T-helper 1 cell (primary cell): ENCODE measurements at places on chromosomes 5 and 9.

- DNase-seq, result no peak
Observed at GRCh38 chr9:92686954-92687353, 17.0 kb upstream of the IPPK start.

DNA sequence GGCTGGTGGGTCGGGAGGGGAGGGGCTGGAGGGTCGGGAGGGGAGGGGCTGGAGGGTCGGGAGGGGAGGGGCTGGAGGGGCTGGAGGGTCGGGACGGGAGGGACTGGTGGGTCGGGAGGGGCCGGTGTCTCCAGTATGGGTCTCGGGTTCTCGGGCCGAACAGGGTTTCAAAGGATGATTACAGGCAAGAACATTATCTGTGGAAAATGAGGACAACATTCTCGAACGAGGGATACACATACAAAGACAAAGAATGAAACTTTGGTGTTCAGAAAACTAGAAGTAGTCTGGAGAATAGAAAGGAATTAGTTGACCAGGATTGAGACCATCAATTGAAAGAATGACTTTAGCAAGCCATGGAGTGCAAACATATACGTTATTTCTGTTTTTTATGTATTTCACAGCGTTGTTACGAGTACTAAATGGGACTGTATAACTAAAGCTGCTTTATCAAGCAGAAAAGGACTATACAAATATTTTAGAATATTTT, 360 bp upstream of the ZCCHC10 start:
- no peak for DNase-seq

DNA sequence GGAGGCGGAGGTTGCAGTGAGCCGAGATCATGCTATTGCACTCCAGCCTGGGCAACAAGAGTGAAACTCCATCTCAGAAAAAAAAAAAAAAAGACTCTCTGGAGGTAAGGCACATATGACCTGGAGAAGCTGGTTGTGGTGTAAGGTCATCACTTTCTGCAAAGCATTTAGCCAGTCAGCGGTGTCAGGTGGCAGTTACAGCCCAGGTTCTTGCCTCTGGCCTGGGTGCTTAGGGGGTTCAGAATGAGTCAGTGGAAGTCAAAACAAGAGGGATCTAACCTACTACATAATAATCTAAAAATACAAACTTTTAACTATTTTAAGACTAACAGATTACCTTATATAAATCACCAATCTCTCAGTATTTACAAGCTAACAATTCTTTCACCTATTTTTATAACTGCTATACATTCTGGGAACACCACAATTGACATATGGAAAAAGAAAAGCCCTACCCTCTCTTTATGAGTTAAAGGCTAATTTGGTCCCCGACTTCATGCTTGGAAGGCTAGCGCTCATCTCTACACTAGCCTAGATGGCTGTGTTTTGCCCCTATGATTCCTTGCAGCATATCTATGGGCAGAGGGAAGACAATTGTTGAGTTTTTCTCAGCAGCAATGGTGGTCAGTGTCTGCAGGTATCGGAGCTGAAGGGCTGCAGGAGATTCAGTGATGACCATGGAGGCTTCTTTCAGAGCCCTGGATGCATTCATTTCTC, 29.2 kb downstream of the STOM start:
- DNase-seq, result no peak

DNA sequence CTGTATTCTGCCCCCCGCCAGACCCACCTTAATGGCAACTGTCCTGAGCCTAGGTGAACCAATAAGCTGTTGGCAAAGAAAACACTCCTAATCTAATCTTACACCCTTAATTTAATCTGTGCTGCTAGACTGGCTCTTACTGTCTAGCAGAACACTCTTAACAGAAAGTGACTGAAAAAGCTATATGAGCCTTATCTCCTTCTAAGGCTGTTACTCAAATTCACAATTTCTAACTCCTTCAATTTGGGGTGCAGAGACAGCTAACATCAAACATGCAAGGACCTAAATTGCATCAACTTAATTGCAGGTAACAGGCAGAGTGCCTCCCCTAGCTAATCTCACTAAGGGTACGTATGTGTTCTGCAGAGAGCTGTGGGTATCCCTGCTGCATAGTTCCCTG, 49.5 kb upstream of the MAP1B start:
- DNase-seq, result no peak

DNA sequence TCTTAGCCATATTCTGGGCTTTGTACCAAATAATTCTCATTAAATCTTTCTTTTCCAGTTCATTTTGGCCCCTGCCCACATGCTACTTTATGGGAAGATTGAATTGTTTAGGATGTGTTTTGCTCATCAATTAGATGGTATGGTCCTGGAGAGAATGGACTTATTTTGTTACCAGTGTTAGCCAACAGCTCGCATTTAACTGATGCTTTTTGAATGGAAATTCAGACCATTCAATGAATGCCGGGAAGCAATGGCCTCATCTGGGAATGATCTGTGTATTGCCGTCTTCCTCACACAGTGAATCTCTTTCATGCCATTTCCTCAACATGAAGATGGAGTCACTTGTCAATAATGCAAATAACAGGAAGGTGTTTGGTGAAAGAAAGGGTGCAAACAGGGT, 370.6 kb upstream of the PIK3R1 start:
- no peak for DNase-seq

GRCh38 chr9:129909851-129910250, 74.6 kb downstream of the USP20 start:
- DNase-seq, result no peak

DNA sequence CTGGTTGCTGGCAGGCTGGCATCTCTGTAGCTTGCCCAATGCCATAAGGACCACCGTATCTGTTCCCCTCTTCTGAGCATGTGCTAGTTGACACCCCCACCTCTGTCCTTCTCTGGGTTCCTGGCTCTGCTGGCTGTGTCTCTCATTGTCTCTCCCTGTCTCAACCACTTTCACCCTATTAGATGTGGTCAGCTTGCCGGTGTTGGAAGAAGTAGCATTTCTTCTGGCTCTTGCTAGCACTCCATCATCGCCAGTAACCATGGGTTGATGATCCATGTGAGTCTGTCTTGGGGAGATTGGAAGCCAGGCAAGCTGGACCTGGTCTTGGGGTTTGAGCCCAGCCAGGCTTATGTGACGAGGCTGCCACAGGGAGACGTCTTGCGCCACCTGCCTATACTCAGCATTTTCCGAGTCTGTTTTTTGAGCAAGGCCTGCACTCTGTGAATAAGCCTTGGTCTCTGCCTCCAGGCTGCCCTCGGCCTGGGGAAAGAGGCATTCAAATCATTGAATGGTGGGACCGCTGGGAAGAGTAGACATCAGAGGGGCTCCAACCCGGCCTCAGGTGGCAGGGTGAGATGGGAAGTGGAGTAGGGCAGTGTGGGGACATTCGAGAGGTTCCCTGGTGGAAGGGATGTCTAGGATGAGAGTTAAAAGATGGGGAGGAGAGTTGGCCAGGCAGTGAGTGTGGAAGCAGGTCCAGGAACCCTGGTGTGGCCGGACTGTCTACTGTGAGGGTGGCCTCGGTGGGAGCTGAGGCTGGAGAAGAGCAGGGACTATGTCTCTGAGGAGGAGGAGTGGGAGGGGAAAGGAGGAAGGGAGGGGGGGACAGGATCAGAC, 74.3 kb downstream of the ZNF618 start:
- DNase-seq, result no peak

- no peak for DNase-seq
Observed at GRCh38 chr5:101080462-101081240, 177.6 kb upstream of the ST8SIA4 start.

- no peak for DNase-seq
Observed at GRCh38 chr5:32814620-32815019, 103.5 kb downstream of the NPR3 start.

GRCh38 chr5:109373932-109374331, 35.8 kb downstream of the PJA2 start:
- DNase-seq, result no peak

- no peak for DNase-seq
Observed at GRCh38 chr9:133956520-133957076, 35.5 kb downstream of the VAV2 start.

GRCh38 chr5:134174841-134175839, 1.6 kb downstream of the SKP1 start:
- DNase-seq, result no peak

- DNase-seq, result no peak
Observed at GRCh38 chr5:14331386-14331781, 188.2 kb downstream of the TRIO start.

DNA sequence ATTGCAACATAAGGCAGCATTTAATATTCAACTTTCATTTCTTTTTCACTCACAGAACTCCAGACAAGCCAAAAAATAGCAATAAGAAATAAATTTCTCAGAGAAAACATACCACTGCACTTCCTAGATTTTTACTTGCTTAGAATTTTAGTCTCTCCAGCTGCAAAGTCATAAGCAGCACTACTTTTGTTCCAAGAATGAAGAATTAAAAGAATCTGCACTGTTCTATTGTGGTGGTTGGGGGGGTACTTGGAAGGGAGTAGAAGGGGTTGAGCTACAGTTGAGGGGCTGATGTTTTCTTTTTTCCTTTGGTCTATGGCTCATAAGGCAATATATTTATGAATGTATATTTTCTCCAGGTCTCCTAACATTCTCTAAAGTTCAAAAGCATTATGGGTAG, 144.5 kb downstream of the KIAA0825 start:
- no peak for DNase-seq

DNA sequence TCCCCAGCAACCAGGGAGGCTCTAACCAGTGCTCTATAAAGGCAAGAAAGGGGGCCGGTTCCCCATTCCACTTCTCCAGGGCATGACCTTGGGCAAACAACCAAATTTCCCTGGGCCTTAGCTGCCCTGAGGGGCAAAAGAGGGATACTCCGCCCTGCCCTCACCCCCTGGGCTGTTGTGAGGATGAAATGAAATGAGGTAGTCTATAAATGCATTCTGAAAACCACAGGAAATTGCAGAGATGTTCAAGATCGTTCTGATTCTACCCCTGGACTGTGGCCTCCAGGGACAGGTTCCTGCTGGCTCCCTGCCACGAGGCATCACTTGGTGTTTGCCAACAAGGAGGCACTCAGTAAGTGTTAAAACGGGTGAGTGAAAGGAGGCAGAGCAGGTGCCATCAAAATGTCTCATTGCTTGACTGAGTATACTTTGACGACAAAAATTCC, 5.7 kb downstream of the RAPGEF1 start:
- DNase-seq, result peak; percentile 53

DNA sequence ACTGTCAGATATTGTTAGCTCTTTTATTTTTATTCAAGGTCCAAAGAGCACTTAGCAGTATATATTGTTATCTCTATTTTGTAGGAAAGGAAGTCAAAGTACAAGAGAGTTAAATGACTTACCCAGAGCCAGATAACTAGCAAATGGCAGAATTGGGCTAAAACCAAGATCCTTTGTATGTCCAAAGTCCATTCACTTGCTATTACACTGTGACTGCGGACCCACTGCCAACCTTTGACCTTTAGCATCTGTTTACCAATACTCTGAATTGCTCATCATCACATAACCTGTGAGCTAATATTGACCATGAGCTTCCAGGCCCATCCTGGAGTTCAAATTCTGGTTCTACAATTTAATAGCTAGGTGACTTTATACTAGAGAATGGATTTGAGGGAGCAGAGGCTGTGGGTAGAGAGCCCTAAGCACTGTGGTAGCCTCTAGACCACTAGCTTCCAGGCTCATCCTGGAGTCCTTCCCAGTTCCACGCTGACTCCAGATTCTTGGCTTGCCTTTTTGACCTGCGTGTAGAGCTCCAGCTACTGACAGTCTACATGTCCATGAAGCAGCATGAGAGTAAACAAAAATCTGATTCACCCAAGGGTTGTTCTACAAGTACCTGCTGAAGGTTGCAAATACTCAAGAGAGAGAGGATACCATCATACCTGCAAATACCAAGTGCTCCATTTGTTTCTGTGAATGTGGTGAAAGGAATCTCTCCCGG, 424.0 kb downstream of the SH3GL2 start:
- no peak for DNase-seq

DNA sequence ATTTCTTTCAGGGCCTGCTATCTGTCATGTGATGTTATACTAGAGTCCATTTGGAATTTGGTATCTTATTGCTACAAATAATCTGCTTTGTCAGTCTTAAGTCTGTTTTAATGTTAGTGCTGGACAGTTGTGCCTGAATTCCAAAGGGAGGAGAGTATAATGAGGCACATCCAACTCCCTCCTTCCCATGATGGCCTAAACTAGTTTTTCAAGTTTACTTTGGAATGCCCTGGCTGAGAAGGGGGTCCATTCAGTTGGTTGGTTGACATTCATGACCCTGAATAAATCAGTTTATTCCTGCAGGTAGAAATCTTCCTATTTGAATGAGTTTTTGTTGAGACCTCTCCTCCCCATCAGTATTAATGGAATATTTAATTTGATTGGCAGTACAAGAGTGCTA, 9.4 kb upstream of the LRRTM2 start:
- no peak for DNase-seq

DNA sequence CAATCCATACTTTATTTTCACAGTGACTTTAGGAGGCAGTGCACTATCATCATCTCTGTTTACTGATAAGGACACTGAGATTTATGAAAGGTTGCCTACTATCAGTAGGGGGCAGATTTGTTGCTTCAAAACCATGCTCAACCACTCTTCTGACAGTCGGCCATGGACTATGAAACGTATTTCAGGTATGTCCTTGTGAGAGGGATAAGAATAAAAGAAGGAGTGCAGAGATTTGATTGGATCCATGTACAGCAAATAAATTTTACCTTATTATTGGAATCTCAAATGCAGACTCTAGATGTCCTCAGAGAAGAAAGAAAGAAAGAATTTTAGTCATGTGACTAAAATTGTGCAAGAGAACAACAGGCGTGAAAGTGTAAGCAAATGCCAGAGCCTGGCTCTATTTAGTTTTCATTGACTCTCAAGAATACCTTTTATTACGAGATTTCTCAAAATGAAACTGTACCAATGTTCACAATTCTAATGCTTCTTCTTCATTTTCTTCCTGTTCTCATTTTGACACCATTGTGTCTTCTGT, 296.6 kb upstream of the RASA1 start:
- no peak for DNase-seq

GRCh38 chr5:93395010-93395409, 186.0 kb downstream of the NR2F1-AS1 start:
- DNase-seq, result no peak

DNA sequence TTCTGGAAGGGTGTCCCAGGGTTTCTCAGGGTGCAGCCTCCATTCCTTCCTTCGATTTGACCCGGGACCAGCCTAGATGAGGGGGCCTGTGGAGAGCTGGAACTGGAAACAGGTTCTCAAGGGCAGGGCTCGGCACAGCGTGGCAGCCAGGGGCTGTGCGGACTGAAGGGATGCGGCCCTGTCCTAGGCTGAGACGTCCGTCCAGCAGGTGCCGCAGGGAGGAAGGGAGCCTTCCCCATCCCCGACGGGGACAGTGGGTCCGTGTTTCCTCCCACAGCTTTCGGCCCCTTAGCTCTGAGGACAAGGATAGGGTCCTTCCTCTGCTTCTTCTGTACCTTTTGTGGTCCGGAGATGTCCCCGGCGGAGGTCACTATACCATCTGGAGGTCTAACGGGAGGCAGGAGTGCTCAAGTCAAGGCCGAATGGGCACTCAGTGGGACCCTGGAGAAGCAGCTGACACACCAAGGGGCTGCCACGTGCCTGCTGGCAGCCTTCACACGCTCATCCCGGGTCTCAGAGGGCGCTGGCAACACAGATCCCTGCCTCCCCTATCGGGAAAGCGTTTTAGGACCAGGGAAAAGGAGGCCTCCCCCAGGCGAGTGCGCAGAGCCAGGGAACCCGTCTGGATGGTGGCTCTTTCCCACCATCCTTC, 49.9 kb downstream of the USP20 start:
- DNase-seq, result no peak
